Hair follicular keratinocyte (primary cell): ENCODE measurements at places on chromosomes 11 and 22. TPM values are rescaled to one million over a fixed set of nuclear protein-coding genes. Genes with fewer than 3 reads are reported as not detected.

Gene LRRC10B
- total RNA-seq, result not detected in 2 replicates

Gene MAFF
- total RNA-seq, result 18.5 and 44.9 TPM in 2 replicates

Gene ETS1
- 88.0 and 108 TPM in 2 replicates for total RNA-seq

Gene MS4A1
- total RNA-seq, result not detected in 2 replicates

Gene MOV10L1
- not detected in 2 replicates for total RNA-seq

Gene OR51I1
- total RNA-seq, result not detected in 2 replicates

Gene DTX4
- 5.9 TPM in 2 replicates for total RNA-seq

Gene OR2AG2
- 0.11 TPM in 1 of 2 replicates, not detected in the other for total RNA-seq

Gene IL10RA
- total RNA-seq, result not detected in 2 replicates

Gene SLC15A3
- total RNA-seq, result 0.78 and 3.2 TPM in 2 replicates

Gene B4GAT1
- total RNA-seq, result 15.6 and 18.1 TPM in 2 replicates

Gene NXPE2
- not detected in 2 replicates for total RNA-seq

Gene PHF21B
- not detected in 2 replicates for total RNA-seq

Gene SCUBE2
- 0.34 and 1.3 TPM in 2 replicates for total RNA-seq

Gene CD248
- 0.47 and 1.3 TPM in 2 replicates for total RNA-seq

Gene FOLR3
- 11.0 and 19.8 TPM in 2 replicates for total RNA-seq

Gene CNTF
- 0.19 and 0.23 TPM in 2 replicates for total RNA-seq

Gene DSCAML1
- total RNA-seq, result not detected in 2 replicates

Gene TREH
- total RNA-seq, result not detected in 2 replicates

Gene GGTLC2
- not detected in 2 replicates for total RNA-seq

Gene CSTF3
- total RNA-seq, result 13.7 and 23.6 TPM in 2 replicates

Gene MUC5AC
- not detected in 2 replicates for total RNA-seq
